ENCODE measurements at places on chromosomes 13 and 19.

- DNase-seq, result peak; percentile 26
These were observed 1.1 kb downstream of the VSTM2B start for GRCh38 chr19:29526730-29527499.

DNA sequence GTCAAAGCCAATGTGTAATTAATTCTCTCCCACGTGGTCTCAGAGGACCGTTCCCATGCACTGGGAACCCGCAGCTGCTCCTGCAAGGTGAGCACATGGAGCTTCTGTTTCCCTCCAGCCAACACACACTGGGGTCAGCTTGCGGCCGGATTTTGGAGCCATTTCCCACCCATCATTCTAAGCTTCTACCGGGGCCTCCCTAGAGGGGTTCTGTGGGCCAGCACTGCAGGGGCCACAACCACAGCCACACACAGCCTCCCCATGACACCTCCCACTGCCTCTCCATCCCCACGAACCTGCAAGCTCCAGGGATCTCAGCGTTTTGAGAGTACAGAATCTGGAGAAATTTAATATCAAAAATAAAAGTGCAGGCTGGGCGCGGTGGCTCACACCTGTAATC lies 120.7 kb upstream of the SOX1 start:
- no peak for DNase-seq

GRCh38 chr19:1526066-1526778 lies 2.3 kb downstream of the PLK5 start:
- no peak for DNase-seq

- no peak for DNase-seq
These were observed 95.3 kb downstream of the CACNA1A start for GRCh38 chr19:13410946-13411345.

DNA sequence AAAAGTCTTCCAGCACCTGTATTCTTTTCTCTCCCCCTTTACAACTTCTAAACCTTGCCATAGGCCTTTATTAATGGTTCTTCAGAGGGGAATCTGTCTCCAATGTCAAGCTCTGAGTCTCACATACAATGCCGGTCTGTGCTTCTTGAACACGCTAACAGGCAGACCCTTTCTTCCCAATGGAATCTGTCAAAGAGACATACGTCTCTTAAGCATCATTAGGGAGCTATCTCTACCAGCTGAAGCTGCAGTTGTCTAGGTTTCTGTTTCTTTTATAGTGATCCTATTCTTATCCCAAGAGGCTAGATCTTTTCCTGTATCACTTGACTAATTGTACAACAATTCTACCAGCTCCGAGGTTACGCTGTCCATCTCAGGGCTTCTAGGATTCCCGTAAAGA lies 560.8 kb upstream of the NBEA start:
- DNase-seq, result no peak

- DNase-seq, result peak; percentile 21
These were observed 37.9 kb downstream of the MBNL2 start for GRCh38 chr13:97259798-97260714.

DNA sequence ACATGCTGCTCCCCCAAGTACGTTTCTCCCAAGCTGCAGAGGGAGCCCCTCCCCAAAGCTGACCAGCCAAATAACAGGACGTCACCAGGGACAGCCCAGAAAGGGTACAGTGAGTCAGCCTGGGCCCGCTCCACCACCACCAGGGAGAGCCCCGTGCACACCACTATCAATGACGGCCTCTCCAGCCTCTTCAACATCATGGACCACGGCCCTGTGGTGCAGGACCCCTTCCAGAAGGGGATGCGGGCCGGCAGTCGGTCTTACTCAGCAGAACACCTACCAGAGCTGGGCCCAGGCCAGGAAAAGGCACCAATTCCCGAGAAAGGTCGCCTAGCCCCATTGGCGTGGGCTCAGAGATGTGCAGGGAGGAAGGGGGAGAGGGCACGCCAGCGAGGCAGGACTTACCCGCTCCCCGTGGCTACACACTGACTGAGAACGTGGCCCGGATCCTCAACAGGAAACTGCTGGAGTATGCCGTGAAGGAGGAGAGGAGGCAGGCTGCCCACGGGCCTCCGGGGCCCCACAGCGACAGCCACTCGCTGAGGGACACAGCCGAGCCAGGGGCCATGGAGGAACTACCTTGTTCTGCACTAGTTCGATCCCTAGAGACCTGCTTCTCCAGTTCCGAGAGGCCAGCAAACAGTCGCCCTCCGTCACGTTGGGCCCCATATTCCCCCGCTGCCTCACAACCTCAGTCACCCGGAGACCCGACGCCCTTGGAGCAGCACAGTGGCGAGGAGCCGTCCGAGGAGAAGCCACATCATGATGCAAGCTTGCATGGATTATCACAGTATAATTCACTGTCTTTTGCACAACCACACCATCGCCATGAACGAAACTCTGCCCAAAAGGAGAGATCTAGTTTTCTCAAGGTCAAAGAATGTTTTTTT lies 815.9 kb upstream of the KLHL1 start:
- no peak for DNase-seq

GRCh38 chr19:2574971-2575630 lies 99.2 kb downstream of the GADD45B start:
- no peak for DNase-seq

DNA sequence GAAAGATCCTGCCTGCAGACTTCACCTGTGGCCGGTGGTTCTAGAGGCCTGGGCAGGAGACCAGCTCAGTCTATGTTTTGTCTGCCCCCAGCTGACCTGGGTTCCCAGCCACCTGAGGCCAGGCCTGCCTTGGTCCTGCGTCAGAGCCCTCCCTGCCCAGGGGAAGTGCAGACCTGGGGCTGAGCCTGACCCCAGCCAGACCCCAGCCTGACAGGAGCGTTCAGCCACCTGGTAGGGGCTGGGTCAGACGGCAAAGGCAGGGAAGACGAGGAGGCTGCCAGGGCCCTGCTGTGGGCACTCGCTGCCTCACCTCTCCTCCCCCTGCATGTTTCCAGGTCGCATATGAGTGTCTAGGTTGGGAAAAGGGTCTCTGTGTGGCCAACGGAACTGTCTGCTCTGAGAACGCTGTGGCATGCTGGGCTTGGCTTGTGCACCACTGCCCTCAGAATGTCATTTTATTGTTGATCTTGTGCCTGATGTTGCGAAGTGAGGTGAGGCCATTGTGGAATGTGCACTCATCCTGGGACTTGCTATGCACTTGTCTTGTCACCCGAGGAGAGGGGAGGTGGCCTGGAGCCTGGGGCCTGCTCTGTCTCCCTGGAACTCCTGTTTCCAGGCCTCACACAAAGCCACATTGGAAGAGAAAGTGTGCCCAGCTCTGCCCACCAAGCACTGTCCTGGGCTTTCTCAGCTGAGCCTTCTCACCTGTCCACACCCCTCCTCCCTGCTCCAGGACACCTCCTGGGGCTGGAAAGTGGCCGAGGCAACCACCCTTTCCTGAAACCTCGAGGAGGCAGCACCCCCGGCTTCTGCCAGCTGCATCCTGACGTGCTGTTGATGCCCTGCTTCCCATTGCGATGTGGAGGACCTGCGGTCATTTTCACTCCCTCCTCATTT lies 15.2 kb upstream of the MCF2L start:
- DNase-seq, result no peak

DNA sequence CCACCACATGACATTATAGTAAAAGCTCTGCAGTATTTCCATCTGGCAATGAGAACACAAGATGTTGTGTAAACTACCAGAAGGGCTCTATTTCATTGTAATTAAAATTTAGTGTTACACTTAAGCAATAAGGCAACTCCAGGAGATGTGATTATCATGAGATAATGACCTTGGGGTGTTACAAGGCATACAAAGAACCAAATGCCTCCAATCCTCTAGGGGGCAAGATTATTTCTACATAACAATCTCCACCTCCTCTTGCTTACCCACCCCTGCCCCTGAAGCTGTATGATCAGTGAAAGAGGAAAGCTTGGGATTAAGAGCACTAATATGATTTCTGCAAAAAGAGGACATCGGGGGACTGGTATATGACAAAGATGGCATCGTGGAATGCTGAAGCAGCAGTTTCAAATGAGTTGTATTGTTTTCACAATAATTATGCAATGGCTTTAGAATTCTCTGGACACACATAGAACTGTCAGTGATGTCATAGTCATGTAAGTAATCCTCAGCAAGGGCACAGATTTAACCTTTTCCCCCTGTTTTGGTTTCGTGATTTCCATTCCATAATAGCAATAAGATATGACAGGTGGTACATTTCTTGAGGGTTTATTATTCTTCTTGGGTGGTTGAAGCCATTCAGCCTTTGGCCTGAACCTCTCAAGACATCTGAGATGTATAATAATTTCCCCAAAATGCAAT lies 295.3 kb downstream of the MZT1 start:
- DNase-seq, result no peak

GRCh38 chr19:11887611-11888531 lies at the start of gene ZNF69:
Gene ZNF69 (plus strand): TSS chr19:11887782. CDS start chr19:11887924, 142 bp downstream.
- DNase-seq, result no peak

GRCh38 chr19:7637374-7638256 lies 705 bp downstream of the STXBP2 start:
- peak; percentile 80 for DNase-seq

GRCh38 chr13:55816976-55817601 lies 1323.6 kb upstream of the PRR20A start:
- DNase-seq, result no peak

- DNase-seq, result no peak
These were observed 11.1 kb upstream of the CEACAM16 start for GRCh38 chr19:44687888-44688287.

- DNase-seq, result no peak
These were observed 24.1 kb downstream of the LGALS16 start for GRCh38 chr19:39679791-39680168.

- DNase-seq, result no peak
These were observed 25.4 kb upstream of the SCEL start for GRCh38 chr13:77510156-77510555.

GRCh38 chr19:2187159-2187558 lies 23.4 kb downstream of the DOT1L start:
- no peak for DNase-seq

- no peak for DNase-seq
These were observed 245.2 kb downstream of the RGCC start for GRCh38 chr13:41702540-41702939.

- no peak for DNase-seq
These were observed 49.9 kb upstream of the UBAC2 start for GRCh38 chr13:99150575-99151361.

DNA sequence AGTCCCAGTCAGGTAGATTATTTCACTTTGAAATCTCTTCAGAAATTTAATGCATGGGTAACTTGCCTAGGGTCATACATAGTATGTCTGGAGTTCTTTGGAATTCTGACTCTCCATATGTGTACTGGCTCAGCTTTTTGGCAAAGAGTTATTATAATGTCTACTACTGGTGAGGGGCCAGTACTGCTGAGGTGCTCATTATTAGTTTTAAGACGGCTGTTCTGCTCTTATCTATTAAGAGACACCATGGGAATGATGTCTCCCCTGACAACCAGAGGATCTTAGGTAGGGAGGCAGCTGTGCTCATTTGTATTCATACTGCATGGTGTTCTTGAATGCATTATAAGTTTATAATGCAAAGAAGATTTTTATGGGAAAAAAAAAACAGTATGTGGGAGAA lies 184.1 kb downstream of the RGCC start:
- DNase-seq, result no peak

GRCh38 chr13:44540761-44541434 lies 35.2 kb downstream of the TSC22D1 start:
- no peak for DNase-seq

- no peak for DNase-seq
These were observed 446.0 kb downstream of the EFNB2 start for GRCh38 chr13:106089261-106089980.

DNA sequence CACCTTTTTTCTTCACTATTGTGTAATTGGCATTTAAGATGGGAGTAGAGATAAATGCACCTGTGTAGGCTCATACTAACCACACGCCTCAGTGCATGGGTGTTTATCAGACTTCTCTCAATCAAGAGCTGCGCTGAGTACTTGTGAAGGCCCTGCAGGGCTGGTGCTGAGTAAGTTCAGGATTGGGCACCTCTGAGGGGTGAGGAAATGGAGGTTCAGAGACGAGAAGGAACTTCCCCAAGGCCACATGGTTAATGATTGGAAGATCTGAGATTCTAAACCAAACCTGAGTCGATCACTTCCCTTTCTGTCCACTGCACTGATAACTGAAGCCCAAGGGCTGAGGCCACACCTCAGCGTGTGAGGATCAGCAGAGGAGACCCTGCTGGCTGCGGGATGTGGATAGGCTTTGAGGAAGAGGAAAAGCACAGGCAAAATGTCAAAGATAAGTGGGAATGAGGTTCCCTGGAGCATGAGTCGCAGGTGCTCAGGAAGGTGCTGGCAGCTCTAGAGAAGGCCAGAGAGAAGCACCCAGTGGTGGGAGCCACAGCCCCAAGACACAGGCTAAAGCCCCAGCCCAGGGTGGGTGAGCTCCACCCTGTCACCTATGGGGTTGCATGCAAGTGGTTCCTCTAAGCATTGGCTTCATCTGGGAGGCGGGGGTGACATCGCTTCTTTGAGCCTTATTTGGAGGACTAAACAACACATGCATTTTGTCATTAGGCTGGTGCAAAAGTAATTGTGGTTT lies 32.3 kb upstream of the GJB6 start:
- no peak for DNase-seq

DNA sequence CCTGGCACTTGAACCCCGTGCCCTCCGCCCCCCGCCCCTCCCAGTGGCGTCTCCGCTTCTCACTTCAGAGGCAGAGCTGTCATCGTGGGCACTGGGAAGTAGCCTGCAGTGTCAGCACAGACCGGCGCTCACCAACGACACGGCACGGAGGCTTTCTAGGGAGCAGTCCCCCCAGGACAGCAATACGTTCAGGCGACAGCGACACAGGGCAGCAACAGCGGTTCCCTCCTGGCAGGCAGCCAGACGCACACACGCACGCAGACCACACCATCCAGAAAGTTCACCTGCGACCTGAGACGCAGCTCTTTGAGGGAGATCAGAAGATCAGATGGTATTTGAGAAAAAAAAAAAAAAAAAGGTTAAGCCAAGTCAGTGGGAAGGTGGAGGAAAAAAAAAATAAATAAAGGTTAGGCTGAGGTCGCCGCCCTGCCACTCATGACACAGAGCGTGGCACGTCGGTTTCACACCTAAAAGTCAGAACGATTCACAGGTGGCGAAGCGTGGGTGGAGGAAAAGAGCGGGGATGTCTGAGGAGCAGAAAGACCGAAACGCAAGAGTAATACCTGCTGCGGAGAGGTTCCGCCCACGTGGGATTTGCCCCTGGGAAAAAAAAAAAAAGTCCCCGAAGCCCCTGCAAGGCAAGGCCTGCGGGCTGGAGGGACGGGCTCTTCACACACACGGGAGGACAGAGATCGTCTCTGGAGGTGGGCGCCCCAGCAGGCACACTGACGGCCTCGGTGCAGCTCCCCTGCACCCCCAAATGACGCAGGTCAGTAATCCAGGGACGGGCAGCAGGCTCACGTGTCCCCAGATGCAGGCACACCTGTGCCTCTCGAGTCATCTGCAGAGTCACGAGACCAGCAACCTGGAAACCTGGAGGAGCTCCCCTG lies 94.5 kb downstream of the GNG7 start:
- no peak for DNase-seq
